Kidney (tissue), 22 donors: ENCODE measurements at places on chromosomes 7 and 10. TPM values are rescaled to one million over a fixed set of nuclear protein-coding genes. Genes with fewer than 3 reads are reported as not detected.

- DNase-seq = no peak
Observed at GRCh38 chr7:13577566-13578145, 411.8 kb downstream of the ETV1 start.

DNA sequence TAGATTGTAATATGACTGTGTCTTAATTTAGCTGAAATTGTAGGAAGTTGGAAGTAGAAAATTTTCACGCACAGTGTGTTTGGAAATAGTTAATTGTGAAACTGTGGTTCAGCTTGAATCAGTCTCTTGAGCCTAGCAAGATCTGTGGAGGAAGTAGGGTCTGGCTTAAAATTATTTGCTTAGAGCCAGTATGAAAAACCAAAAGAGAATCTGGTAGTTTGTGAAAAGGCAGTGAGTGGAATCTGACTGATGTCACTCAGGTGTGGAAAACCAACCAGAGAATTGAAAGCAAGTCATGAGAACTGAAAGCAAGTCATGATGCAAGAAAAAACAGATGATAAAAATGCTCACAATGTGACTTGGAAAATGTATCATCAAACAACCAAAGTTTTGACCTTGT, 11.5 kb downstream of the LIPJ start:
- DNase-seq = no peak

- no peak for DNase-seq
Observed at GRCh38 chr7:17234030-17234397, 64.4 kb upstream of the AHR start.

GRCh38 chr7:101941481-101942383, 124.3 kb downstream of the CUX1 start:
- no peak for DNase-seq

DNA sequence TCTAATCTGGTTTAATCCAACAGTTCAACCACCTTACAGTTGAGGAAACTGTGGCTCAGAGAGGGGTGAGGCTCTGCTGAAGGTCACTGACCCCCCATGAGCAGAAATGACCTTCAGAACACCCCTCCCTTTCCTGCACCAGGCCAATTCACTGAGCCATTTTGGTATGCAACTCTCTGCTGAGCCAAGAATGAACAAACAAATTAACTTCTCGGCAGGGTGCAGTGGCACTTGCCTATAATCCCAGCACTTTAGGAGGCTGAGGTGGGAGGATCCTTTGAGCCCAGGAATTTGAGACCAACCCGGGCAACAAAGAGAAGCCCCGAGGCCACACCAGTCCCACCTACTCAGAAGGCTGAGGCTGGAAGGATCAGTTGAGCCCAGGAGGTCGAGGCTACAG, 29.8 kb downstream of the PDGFA start:
- DNase-seq = no peak

DNA sequence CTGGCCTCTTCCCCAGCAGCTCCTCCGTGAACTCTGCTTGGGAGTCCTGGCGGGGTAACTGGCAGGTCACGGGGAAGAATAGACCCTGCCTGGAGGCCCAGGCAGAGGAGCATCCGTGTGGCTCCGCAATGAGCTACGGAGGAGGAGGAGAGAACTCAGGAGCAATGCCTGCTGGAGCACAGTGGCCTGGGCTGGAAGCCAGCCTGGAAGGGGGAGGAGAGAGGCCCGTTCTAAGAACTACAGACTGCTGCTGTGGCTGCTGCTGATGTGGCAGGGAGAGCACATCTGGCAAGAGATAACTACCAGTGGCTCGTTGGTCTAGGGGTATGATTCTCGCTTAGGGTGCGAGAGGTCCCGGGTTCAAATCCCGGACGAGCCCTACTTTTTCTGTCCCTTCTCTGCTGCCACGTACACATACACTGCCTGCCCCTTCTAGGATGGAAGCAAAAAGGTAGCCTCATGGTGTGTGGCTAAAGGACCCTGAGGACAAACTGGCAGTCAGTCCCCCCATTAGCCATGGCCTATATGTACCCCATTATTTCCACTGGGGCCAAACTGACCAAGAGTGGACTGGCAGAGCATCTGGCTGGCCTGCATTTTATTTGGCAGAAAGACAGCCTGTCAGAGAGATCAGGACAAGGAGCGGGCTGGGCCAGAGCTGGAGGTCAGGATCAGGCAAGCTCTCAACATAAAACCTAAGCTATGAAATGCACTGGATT, 7.7 kb upstream of the OPN1SW start:
- DNase-seq = peak; percentile 70

- no peak for DNase-seq
Observed at GRCh38 chr7:73707045-73707631, 12.3 kb downstream of the STX1A start.

- no peak for DNase-seq
Observed at GRCh38 chr7:50857804-50858489, 75.3 kb upstream of the GRB10 start.

- DNase-seq = no peak
Observed at GRCh38 chr10:24238519-24239247, 29.7 kb downstream of the KIAA1217 start.

- no peak for DNase-seq
Observed at GRCh38 chr7:130452951-130453350, 12.1 kb upstream of the CEP41 start.

GRCh38 chr7:77216181-77216845, 16.7 kb upstream of the FGL2 start:
- no peak for DNase-seq

- DNase-seq = no peak
Observed at GRCh38 chr7:96657347-96658021, 52.2 kb downstream of the SEM1 start.

- DNase-seq = no peak
Observed at GRCh38 chr7:39042670-39043069, 65.0 kb downstream of the POU6F2 start.

- DNase-seq = peak; percentile 50
Observed at GRCh38 chr7:56287429-56288138, 171.4 kb upstream of the NUPR2 start.

GRCh38 chr10:132098539-132099388, 33.0 kb downstream of the JAKMIP3 start:
- no peak for DNase-seq

DNA sequence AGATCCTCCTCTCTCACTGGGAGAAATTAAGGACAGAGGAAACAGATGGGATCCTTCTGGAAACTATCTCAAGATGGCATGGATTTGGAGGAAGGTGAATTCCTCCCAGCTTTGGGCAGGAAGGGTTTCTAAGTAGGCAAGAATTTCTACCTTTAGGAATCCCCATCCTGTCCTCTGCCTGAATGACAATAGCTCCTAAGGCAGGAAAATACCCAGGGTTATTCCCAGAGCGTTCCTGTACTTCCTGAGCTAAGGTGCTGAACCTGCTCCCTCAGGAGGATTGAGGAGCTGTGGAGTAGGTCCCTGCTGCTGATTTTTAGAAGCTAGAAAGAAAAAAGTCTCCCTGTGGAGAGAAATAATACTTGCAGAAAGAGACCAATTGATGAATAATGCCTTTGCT, 568 bp downstream of the MGAM2 start:
- no peak for DNase-seq

DNA sequence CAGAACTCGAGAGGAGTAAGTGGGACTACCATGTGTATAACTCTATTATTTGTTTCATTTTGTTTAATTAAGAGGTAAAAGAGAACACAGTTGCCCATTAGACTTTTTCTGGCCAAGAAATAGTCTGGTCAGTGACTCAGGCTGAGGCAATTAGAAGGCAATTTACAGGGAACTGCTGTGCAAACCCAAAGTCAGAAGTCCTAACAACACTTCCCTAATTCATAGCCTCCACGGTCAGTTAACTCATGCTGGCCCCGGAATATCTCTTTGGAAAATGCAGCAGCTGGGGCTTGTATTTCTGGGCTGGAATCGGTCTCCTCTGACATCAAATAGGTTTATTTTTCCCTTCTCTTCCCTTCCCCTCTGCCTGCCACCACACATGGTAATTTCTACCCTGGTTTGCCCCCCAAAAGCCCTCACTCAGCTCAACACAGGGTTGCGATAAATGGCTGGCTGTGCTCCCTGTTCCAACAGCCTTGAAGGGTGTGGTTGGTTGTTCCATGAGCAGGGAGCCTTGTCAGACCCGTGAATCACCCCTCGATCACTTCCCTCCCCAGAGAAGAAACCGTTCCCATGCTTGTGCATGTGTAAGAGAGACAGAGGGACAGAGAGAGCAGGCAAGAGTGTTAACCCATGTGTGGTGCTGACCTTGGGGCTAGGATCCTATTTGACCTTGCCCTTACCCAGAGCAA, 5.3 kb downstream of the SH3PXD2A start:
- no peak for DNase-seq

GRCh38 chr10:787933-788651, 98.6 kb upstream of the DIP2C start:
- no peak for DNase-seq

DNA sequence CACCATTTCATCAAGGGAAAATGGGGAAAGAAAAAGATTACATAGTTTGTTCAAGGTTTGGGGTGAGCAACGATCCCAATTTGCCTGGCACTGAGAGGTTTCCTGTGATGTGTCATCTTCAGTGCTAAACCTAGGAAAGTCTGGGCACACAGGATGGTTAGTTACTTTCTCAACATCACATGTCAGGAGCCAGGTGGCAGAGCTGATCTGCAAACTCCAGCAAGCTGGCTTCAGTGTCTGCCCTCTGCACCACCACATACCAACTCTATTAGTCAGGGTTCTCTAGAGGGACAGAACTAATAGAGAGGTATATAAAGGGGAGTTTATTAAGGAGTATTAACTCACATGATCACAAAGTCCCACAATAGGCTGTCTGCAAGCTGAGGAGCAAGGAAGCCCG, 11.3 kb downstream of the ADAM12 start:
- no peak for DNase-seq

DNA sequence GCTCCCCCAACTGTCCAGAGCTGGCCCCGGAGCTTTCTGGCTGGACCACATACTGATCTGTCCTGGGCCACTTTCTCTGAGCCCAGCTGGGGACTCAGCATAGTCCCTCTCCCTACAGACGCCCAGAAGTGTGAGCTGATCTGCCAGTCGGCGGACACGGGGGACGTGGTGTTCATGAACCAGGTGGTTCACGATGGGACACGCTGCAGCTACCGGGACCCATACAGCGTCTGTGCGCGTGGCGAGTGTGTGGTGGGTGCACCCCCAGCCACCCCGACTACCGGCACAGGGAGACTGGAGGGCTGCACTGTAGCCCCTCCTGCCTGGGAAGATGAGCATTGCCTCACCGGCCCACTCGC, 41.8 kb downstream of the TBATA start:
- no peak for DNase-seq

- no peak for DNase-seq
Observed at GRCh38 chr10:19788075-19788686, 28.1 kb upstream of the PLXDC2 start.

- no peak for DNase-seq
Observed at GRCh38 chr10:25177754-25178135, 2.9 kb downstream of the GPR158 start.

- no peak for DNase-seq
Observed at GRCh38 chr10:72367301-72367960, 12.7 kb upstream of the DNAJB12 start.

DNA sequence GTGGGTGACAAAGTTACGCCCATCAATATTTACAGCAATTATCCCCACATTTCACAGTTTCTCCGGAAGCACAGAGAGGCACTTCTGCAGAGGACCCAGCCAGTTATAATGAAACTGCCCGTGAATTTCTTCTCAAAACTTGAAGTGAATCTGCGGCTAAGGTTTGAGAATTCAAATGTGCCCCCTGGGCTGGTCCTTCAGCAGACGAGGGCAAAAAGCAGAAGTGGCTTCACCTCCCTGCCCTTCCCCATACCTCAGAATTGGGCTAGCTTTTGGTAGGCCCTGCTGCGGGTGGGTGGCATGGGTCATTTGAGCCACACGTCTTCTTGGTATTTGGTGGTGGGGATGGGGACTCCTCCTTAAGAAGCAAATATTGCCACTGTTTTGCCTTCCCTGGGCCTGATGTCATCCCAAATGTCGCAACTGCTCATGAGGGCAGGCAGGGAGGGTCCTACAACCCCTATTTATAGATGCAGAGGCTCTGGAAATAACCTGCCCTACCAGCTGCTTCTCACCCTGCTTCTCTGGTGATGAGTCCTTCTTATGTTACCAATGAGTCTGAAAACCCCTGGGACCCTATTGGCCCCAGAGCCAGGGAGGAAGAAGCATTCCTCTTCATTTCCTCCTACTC, 16.6 kb upstream of the WDFY4 start:
- DNase-seq = no peak

Gene ASB15
- polyA plus RNA-seq = 1.8 TPM

Gene SPAM1
- polyA plus RNA-seq = not detected

Gene ITPRID1
- not detected for polyA plus RNA-seq

Gene NDUFA5
- 189 TPM for polyA plus RNA-seq

Gene AGAP6
- polyA plus RNA-seq = 5.2 TPM

Gene CALCR
- 0.97 TPM for polyA plus RNA-seq

Gene CAPZA2
- polyA plus RNA-seq = 130 TPM

Gene EFCAB10
- not detected for polyA plus RNA-seq

Gene BLVRA
- 86.9 TPM for polyA plus RNA-seq

Gene MBL2
- polyA plus RNA-seq = not detected

Gene FAM25C
- not detected for polyA plus RNA-seq

Gene MYOZ1
- 9.2 TPM for polyA plus RNA-seq

Gene MEIG1
- polyA plus RNA-seq = 1.4 TPM

Gene CLDN4
- polyA plus RNA-seq = 82.6 TPM
